ENCODE measurements at places on chromosomes 2 and 18.

GRCh38 chr18:13447621-13448334, 229.2 kb downstream of the LDLRAD4 start:
- no peak for DNase-seq

DNA sequence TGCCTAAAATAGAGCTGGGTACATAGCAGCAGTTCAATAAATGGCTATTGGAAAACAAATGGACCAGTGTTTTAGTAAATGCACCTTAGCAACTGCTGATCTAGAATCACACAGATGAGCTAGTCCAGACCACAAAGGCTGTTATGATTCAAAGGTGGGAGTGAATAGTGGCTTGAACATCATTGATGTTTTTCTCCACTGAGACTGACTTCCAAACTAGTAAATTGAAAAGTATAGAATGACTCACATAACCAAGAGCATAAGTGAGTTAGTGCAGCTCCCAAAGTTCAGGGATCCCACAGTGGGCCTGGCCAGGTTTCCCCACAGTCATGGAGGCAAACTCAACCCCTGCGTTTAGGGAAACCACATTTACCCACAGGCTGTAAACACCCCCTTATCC, 106.7 kb upstream of the YPEL5 start:
- DNase-seq: no peak

GRCh38 chr2:173658946-173659371, 304.3 kb downstream of the CDCA7 start:
- DNase-seq: no peak

DNA sequence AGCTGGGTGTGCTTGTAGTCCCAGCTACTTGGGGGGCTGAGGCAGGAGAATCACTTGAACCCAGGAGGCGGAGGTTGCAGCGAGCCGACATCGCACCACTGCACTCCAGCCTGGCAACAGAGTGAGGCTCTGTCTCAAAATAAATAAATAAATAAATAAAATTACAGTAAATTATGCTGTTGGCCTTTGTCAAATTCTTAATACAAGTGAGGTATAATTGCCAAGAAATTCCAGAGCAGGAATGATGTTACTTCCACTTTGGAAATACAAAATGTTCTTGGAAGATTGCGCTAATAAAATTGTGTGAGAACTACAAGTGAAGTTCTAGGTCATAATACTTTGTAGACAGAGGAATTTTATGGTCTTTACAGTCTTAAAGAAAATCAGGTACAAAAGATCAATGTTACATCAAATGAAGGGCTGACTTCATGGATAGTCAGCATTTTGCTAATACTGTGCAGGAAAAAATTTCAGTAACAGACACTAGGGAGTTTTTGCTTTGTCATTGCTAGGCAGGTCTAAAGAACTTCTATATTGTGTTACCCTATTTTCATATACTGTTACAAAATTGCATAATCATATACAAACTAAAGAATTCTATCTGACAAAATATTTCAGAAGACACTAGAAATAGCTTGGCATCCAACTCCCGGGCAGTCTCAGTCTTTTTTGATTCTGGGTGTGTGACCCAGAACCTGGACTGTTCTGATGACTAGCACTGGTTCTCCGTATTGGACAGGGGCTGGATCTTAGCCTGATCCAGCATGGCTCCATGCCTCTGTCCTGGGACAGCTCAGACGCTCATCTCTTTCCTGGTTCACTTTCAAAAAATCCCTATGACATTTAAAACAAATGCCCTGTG, 76.0 kb upstream of the STK17B start:
- no peak for DNase-seq

- no peak for DNase-seq
Observed at GRCh38 chr2:45588158-45588829, 22.8 kb downstream of the SRBD1 start.

DNA sequence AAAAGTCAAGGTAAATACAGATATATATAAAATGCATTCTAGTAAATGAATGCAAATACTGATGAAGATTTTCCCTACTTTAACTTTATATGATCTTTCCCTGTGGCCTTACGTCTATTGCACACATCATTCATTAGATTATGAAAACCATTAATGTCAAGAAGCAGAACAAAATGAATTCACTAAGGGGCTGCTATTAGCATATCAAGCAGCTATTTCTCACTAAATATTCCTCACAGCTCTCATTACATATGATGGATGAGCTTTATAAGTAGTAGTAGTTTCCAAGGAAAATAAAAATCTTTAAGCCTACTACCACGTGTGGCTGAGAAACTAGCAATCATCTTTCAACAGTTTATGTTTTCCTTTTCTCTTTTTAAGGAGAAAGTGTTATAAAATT, 702.8 kb upstream of the SLC39A10 start:
- no peak for DNase-seq

DNA sequence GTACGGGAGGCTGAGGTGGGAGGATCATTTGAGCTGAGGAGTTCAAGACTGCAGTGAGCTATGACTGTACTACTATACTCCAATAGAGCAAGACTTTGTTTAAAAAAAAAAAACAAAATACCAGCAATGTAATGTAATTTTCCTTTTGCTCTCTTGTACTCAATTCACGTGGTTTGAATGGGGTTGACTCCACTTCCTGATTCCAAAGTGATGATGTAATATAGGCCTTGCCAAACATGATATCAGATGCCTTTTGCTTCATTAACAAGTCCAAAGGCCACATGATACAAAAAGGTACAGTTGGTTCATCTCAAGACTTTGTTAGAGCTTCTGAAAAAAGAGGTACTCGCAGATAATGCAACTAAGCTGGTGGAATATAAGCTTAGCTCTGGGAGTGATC, 321.8 kb downstream of the ZEB2 start:
- no peak for DNase-seq

DNA sequence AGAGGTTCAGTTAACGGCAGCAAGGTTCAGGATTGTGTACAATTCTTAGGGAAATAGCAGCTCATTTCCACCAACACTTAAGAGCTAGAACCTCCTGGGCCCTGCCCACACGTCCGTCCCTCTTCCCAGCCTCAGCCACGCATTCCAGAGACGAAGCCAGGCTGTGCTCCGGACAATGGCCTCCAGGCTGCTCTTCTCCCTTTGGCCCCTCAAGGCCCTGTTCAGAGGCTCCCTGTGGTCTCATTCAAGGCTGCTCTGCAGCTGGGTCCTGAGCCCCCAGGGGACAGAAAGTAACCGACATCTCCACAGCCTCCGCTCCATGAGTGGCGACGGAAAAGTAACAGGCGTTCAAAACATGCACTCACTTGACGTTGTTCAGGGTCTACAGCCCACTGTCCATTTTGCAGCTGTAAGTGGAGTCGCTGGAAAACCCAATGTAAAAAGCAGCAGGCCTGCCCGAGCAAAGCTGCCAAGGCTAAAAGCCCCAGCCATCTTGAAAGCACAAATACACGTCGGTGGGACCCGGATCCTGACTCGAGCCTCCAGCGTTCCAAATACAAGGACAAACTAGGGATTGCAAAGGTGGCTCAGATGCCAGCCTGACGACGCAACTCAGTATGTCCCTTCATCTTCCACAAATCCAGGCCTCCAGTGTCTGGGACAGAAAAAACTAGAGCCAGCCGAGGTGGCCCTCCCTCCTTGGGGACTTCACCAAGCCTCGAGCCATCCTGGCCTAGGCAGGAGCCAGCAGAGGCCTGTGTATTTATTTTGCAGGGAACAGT, 76.9 kb downstream of the NDUFA10 start:
- no peak for DNase-seq

DNA sequence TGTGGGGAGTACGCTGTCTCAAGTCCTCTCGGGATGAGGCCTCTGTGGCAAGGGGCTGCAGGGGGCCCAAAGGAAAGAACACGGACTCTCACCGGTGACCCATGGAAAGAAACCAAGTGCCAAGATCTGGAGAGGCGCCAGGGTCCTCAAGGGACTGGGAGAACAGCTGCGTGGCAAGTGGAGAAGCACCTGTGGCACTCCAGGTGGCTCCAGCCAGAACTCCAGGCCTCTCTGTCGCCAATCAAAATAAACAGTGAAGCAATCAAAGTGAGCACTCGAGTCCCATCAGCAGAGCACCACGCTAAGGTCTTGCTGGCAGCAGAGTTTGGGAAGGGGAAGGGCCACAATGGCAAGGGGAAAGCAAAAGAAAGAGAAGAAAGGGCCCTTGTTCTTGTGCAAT, 54.7 kb downstream of the BCL2 start:
- DNase-seq: no peak

DNA sequence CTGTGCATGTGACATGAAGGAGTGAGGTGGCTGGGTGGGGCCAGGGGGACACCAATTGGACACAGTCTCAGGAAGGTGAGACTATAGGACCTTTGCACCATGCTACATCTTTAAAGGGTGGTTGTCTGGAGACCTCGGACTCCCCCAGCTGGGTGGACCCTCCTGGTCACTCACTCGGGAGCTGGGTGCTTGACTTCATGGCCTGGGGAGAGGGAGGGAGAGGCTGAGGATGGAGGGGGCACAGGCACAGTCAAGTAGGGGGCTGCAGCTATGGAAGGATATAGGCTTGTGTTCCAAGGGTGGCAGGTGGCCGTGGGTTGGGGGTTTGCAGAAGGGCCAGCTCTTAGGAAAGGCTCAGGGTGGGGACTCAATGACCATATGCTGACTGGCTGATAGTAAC, 7.1 kb upstream of the CELF4 start:
- no peak for DNase-seq

DNA sequence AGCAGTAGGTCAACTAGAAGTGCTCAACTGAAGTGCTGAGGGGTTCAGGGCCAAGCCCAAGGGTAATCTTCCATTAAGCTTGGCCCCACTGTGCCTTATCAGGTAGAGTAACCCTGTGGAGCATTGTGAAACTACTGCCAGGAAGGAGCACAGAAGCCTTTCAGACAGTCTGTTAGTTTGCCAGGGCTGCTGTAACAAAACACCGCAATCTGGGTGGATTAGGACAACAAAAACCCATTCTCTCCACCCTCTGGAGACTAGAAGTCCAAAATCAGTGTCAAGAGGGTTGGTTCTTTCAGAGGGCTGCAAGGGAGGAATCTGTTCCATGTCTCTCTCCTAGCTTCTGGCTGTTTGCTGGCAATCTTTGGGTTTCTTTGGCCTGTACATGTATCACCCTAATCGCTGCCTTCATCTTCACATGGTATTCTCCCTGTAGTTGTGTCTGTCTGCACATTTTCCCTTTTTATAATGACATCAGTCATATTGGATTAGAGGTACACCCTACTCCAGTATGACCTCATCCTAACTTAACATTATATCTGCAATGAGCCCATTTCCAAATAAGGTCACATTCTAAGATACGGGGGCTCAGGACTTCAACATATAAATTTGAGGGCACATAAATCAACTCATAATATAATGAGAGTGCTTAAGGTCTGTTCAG, 21.2 kb downstream of the VIT start:
- DNase-seq: no peak

DNA sequence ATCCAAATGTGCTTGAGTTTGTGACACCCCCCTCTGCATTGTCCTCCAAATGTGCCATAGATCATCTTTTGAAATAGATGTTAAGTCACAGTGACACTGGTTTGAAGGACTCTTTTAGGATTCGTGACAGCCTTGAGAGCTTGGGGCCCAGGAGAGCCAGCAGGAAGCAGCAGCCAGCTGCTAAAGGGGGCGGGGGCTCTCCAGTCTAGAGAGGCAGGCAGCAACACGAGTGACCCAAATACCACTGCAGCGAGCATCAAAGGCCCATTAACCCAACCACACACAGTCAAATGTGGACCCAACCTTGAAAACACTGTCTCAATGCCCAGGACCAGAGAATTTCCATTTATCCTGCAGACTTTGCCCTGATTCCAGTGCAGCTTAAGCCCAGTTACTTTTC, 75.6 kb downstream of the ZBTB7C start:
- DNase-seq: no peak

GRCh38 chr2:221085341-221085900, 486.7 kb downstream of the EPHA4 start:
- no peak for DNase-seq

All from activated CD4-positive, CD25-positive, alpha-beta regulatory T cell treated with anti-CD3 and anti-CD28 coated beads, Interleukin-2, amount 50 U/mL, for 16 hours (primary cell).